Activated B cell treated with CpG ODN at 0.5 μM for 24 hours (primary cell): ENCODE measurements at places on chromosomes 16 and 17.
A peak's percentile ranks its signal among the peaks of the same experiment; 100 is the strongest.

DNA sequence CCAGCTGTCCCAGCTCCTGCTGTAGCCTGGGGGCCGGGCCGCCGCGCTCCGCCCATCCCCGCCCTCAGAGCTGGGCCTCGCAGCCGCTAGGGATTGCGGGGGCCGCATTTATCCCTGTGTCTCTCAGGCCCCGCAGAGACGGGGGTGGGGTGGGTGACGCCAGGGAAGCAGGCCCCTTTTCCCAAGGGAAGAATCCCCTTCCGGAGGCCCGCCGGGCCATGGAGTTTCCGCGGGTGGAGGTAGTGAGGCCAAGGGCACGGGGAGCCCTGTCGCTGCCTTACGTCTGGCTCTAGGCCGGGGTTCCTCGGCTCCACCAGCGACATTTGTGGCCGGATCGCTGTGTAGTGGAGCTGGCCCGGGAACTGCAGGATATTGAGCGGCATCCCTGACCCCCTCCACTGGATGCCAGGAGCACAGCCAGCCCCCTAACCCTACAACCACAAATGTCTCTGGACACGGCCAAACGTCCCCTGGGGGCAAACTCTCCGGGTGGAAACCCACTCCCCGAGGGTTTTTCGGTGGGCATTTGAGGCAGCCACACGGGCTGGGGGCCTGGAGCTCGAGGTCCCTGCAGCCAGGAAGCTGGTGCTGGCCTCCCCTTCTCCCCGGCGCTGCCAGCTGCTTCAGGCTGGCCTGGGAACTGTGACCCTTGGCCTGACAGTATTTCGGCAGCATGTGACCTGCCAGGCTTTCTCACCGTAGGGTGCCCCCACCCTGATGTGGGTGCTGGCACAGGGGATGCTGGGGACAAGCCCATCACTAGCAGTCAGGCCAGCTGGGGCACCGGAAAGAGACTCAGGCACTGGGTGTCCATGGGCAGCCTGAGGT, 12.0 kb upstream of the CD300A start:
- DNase-seq: peak; percentile 64

- no peak for DNase-seq
These were observed 11.7 kb downstream of the ARL2BP start for GRCh38 chr16:57256601-57257395.

- DNase-seq: no peak
These were observed 3.1 kb upstream of the SOX9 start for GRCh38 chr17:72117535-72118334.

- no peak for DNase-seq
These were observed 71.9 kb downstream of the AXIN2 start for GRCh38 chr17:65489413-65490155.

GRCh38 chr17:81923302-81924260, 4.0 kb downstream of the MAFG start:
- DNase-seq: no peak

DNA sequence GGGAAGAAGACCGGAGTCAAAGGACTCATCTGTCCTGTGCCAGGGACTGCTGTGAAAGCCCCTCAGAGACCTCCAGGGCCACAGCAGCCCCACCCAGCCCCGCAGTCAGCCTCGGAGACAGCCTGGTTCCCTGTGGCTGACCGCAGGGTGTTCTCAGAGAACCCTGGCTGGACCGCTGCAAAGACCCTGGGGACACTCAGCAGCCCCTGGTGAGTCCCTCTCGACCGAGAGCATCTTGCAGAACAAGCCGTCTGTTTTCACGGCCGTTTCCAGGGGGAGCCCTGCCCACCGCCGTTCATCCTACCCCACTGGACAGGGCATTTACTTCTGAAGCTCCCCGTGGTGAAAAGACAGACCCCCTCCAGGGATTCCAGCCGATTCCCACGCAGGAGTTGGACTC, 10.3 kb downstream of the UBALD1 start:
- no peak for DNase-seq

- DNase-seq: no peak
These were observed 30.4 kb downstream of the CACNG1 start for GRCh38 chr17:67074781-67075180.

- no peak for DNase-seq
These were observed 17.9 kb upstream of the SPN start for GRCh38 chr16:29644973-29645693.

- no peak for DNase-seq
These were observed 16.3 kb downstream of the C16orf46 start for GRCh38 chr16:81060576-81061306.

DNA sequence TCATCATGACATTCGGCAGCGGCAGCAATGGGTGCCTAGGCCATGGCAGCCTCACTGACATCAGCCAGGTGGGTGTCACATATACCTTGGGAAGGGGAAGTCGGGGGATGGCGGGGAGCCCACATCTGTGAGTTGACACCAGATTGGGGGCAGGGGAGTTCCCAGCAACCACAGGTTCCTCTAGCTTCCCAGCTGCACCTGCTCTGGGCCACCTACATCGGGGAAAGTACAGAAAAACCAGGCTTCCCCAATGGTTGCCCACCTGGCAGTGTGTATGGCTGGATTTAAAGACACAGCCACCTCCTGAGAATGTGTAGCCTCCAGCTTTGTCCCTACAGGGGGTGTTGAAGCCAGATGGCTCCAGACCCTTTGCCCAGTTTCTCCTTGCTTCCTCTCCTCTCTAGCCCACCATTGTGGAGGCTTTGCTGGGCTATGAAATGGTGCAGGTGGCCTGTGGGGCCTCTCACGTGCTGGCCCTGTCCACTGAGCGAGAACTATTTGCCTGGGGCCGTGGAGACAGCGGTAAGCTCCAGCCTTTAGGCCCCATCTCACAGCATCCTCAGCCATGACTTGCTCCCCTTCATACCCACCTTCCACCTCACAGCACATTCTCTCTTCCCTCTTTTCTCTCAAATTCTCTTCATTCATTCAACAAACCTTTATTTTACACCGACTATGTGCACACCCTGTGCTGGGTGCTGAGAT, 5.0 kb upstream of the TRAF4 start:
- DNase-seq: peak; percentile 75

- no peak for DNase-seq
These were observed 84.5 kb downstream of the XYLT1 start for GRCh38 chr16:17386229-17386628.

DNA sequence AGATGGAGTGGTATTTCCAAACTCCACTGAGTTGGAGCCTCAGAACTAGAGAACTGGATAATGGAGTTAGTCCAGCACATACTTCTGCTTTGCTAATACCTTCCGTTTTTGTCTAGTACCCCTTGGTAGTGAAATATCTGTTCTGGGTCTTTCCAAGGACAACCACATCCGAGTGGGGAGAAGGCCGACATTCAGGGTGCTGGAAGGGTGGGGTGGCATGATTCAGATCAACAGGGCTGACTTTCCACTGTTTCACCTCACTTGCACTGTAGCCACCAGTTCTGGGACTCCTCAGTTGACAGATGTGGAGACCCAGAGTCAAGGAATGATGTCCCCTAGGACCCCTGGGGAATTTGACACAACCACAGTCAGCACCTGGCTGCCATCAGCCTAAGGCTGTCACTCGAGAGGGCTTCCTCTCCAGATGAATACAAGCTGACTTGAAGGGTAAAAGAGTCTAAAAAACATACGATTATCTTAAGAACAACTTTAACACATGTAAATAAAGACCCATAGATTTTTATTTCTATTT, 84.8 kb upstream of the HNF1B start:
- DNase-seq: no peak

- DNase-seq: no peak
These were observed 627.2 kb downstream of the TOX3 start for GRCh38 chr16:51919736-51920135.

GRCh38 chr17:50675627-50676026, 32.1 kb downstream of the ANKRD40 start:
- no peak for DNase-seq
